ENCODE measurements at places on chromosomes 6 and 20. TPM values are rescaled to one million over a fixed set of nuclear protein-coding genes. Genes with fewer than 3 reads are reported as not detected.
A peak's percentile ranks its signal among the peaks of the same experiment; 100 is the strongest.

- H3K4me3 ChIP-seq = no peak overlapping the region
- no peaks in the 10 kb centered on the region for H3K27me3 ChIP-seq
- DNase-seq = no peak
- H3K36me3 ChIP-seq = peaks cover 6% of the 10 kb centered on the region
Observed at GRCh38 chr20:45339084-45339483, 9.1 kb downstream of the SDC4 start.

DNA sequence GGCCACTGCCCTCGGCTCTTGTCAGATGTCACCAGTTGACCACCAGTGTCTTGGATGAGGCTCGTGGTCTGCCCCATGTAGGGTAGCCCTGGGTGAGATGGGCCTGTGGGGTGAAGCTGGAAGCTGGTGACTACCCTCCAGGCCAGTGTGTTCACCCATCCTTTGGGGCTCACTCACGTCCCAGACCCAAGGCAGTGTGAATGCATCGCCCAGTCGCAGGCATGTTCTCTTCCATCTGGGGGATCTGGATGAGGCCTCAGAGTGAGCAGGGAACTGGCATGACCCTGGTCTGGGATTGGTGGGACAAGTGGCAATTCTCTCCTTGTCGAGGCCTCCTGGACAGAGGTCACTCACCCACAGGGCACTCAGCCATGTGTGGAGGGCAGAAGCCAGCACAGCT is 120.1 kb upstream of the PHACTR3 start:
- no peak overlapping the region for H3K27ac ChIP-seq
- DNase-seq = no peak
- no peak overlapping the region for H3K4me3 ChIP-seq
- H3K36me3 ChIP-seq = no peaks in the 10 kb centered on the region
- no peaks in the 10 kb centered on the region for H3K4me1 ChIP-seq

GRCh38 chr6:157382821-157383220 is 1.8 kb downstream of the ZDHHC14 start:
- no peak for DNase-seq
- H3K4me1 ChIP-seq = peaks cover 40% of the 10 kb centered on the region
- H3K27ac ChIP-seq = peak overlapping the region; percentile 20
- H3K4me3 ChIP-seq = peak overlapping the region; percentile 89
- peaks cover 12% of the 10 kb centered on the region for H3K27me3 ChIP-seq

DNA sequence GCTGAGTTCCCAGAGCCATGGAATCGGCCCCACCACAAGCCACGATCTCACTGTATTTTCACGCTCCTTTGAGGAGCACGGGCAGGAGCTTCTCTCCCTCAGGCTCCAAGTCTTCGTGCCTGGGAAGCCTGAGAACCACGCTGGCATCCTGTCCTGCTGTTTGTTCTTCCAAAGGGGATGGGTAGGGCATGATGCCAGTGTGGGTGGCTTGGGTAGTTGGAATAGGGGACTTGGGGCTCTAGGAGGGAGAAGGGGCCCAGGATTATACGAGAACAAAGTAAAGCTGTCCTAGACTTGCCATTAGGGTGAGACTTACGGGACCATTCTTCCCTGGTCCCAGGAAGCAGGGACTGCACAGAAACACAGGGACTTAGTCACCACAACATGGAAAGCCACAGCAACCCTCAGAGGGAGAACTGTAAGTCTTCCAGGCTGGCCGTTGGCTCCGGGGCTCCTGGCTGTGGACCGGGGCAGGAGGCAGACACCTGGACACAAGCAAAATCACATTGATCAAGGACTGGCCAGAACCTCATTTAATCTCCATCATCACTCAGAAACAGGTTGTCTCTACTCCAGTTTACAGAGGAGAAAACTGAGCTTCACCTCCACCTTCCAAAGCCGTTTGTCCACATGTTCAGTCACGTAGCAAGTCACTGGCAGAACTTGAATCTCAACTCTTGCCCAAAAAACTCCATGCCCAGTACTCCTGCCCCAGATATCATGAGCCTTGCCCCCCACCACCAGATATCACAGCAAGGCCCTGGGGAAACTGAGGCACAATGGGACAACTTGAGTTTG is 1.3 kb downstream of the CCN5 start:
- H3K27ac ChIP-seq = no peak overlapping the region
- H3K4me1 ChIP-seq = no peaks in the 10 kb centered on the region
- no peak for DNase-seq

DNA sequence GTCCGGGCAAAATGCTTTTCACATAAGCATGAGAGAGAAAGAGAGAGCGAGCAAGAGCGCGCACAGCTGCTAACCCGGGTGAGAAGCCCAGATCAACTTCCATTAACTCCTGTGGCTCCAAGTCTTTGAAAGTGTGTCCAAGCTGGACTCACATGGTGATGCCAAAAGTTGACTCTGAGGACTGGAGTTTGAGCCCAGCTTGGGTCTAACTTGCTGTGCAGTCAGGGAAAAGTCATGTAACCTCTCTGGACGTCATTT is 357.2 kb upstream of the SULF2 start:
- H3K4me1 ChIP-seq = no peaks in the 10 kb centered on the region
- no peak overlapping the region for H3K4me3 ChIP-seq
- no peak overlapping the region for H3K27ac ChIP-seq
- no peak for DNase-seq
- H3K27me3 ChIP-seq = peaks cover 10% of the 10 kb centered on the region

GRCh38 chr20:50110141-50111047 is 2.6 kb downstream of the UBE2V1 start:
- peak; percentile 73 for DNase-seq
- peak overlapping the region; percentile 99 for H3K27ac ChIP-seq
- H3K4me3 ChIP-seq = peak overlapping the region; percentile 90

DNA sequence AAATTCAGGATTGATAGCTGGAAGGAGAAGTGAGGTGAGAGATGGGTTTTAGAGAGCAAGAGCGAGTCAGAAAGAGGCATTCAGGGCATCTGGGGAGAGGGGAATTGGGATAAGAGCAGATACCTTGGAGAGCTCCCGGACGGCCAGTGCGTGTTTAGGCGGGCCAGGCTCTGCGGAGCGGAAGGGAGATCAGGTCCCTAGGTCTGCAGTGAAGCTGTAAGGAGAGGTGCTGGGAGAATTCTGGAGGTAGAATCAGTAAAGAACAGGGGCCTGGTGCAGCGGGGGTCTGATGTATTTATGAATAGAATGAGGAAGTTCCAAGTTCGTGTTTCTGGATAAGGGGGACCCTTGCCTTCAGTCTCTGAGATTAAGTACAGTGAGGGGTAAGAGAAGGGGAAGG is 47.4 kb upstream of the FAM83D start:
- peaks cover 91% of the 10 kb centered on the region for H3K4me1 ChIP-seq
- peak overlapping the region; percentile 94 for H3K27ac ChIP-seq
- H3K36me3 ChIP-seq = peaks cover 19% of the 10 kb centered on the region
- no peak for DNase-seq
- no peaks in the 10 kb centered on the region for H3K27me3 ChIP-seq
- no peak overlapping the region for H3K4me3 ChIP-seq

- H3K27ac ChIP-seq = no peak overlapping the region
- H3K4me1 ChIP-seq = no peaks in the 10 kb centered on the region
- DNase-seq = no peak
- no peaks in the 10 kb centered on the region for H3K36me3 ChIP-seq
- H3K27me3 ChIP-seq = no peaks in the 10 kb centered on the region
Observed at GRCh38 chr20:272718-273117, 15.2 kb downstream of the DEFB132 start.

DNA sequence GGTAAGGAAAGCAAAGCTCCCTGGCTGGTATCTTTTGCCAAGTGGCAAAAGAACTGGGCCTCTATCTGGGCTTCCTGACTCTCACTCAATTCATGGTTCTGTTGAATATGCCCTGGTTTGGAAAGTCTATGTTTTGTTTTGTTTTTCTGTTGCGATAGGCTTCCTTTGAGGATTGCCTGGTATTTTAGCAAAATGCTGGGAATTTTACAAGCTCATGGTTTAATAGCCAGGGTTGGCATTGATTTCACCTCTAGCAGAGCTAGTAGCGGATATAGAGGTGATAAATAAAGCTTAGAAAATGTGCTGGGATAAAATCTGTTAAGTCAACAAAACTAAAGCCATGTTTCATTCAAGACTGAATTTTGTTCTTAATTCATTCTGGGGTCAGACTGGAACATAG is 109.9 kb downstream of the RNF144B start:
- H3K4me3 ChIP-seq = no peak overlapping the region
- peaks cover 20% of the 10 kb centered on the region for H3K4me1 ChIP-seq
- H3K27me3 ChIP-seq = peaks cover 70% of the 10 kb centered on the region

DNA sequence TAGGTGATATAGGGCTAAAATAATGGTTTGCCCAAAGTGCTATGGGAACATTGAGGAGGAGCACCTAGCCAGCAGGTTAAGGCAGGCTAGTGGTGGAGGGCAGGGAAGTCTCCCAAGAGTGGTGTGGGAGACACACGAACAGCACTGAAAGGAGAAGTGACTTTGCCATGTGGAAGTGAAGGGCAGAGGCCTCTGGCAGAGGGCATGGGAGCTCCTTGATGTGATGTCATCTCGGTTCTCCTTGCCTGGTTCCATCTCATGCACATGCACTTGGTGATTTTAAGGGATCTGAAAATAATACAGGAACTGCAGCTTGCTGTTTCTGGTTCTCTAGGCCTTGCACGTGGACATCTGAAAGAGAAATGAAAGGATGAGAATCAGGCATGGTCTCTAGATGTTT is 4.7 kb upstream of the MAP3K4 start:
- H3K4me1 ChIP-seq = no peaks in the 10 kb centered on the region
- no peak overlapping the region for H3K4me3 ChIP-seq
- H3K36me3 ChIP-seq = peaks cover 12% of the 10 kb centered on the region
- DNase-seq = no peak

GRCh38 chr6:138977646-138978167 is 10.3 kb downstream of the REPS1 start:
- peaks cover 54% of the 10 kb centered on the region for H3K4me1 ChIP-seq
- no peak for DNase-seq
- H3K27ac ChIP-seq = no peak overlapping the region
- no peaks in the 10 kb centered on the region for H3K27me3 ChIP-seq

DNA sequence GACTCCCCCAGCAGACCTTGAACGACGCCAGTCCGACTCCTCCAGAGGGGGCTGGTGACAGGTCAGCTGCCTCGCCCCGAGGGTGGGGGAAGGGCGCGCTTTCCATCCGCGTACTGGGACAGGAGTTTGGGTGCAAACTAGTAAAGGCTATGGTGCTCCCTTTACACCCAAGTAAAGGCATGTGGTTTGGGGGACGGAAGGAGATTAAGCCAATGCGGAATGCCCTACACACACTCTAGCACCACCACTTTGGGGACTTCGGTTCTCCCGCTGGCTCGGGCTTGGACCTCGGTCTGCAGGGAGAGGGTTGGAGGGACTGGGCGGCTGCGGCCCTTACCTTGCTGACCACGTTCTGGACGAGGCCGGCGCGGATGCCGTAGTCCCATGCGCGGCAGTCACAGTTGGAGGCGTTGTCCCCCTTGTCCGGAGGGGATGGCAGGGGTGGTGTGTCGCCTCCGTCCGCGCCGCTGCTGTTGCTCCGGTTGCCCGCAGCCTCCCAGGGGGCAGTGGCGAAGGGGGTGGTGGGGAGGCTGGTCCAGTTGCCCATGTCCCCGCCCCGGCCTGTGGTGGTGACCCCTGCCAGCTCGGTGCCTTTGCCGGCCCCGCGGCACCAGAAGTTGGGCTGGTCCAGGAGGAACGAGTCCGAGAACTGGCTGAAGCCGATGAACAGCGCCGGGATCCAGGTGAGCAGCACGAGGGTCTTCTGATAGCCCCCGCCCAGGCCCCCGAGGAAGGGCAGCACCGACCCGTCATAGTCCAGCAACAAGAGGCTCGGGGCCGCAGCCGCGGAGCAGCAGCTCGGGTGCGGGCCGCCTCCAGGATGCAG is 1.1 kb downstream of the SLC22A23 start:
- H3K27ac ChIP-seq = no peak overlapping the region
- H3K4me1 ChIP-seq = peaks cover 9% of the 10 kb centered on the region
- no peak overlapping the region for H3K4me3 ChIP-seq

- no peak overlapping the region for H3K4me3 ChIP-seq
- no peak overlapping the region for H3K27ac ChIP-seq
- DNase-seq = no peak
- H3K27me3 ChIP-seq = no peaks in the 10 kb centered on the region
- peaks cover 6% of the 10 kb centered on the region for H3K4me1 ChIP-seq
Observed at GRCh38 chr6:71324194-71324785, 35.7 kb downstream of the OGFRL1 start.

GRCh38 chr6:2760882-2761842 is 4.0 kb upstream of the WRNIP1 start:
- H3K4me1 ChIP-seq = peaks cover 17% of the 10 kb centered on the region
- peak overlapping the region; percentile 76 for H3K27ac ChIP-seq
- H3K27me3 ChIP-seq = peaks cover 4% of the 10 kb centered on the region
- peak overlapping the region; percentile 93 for H3K4me3 ChIP-seq
- DNase-seq = peak; percentile 46

OVOL2 gene
- total RNA-seq = 0.25 TPM

SLC17A2 gene
- not detected for total RNA-seq

MYB gene
- total RNA-seq = 91.4 TPM

PPARD gene
- 27.9 TPM for total RNA-seq

BEND6 gene
- 0.32 TPM for total RNA-seq

GLP1R gene
- 2.1 TPM for total RNA-seq

EIF2S2 gene
- total RNA-seq = 165 TPM

CLDN20 gene
- not detected for total RNA-seq

Measured in activated T-cell treated with anti-CD3 and anti-CD28 coated beads, Interleukin-2, amount 50 U/mL, for 72 hours (primary cell).